ENCODE measurements at places on chromosomes 6 and 20. TPM values are rescaled to one million over a fixed set of nuclear protein-coding genes. Genes with fewer than 3 reads are reported as not detected.
A peak's percentile ranks its signal among the peaks of the same experiment; 100 is the strongest.

DNA sequence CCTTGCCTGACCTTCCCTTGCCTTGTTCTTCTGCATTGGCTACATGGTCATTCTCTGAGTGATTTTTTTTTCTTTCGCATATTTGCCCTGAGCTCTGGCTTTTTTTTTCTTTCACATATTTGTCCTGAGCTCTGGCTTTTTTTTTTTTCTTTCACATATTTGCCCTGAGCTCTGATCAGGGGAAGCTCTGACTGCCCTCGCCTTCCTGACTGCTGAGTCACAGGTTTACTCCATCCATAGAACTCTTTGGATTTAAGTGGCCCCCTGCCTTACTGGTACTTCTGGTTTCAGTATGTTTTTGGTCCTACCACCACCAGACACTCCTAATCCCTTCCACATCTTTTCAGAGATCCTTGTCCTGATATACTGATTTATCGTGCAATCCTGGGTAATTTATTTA, 201.1 kb downstream of the OGFRL1 start:
- no peaks in the 10 kb centered on the region for H3K27me3 ChIP-seq
- H3K36me3 ChIP-seq = no peaks in the 10 kb centered on the region
- no peak for DNase-seq
- peak overlapping the region; percentile 40 for H3K27ac ChIP-seq
- H3K4me3 ChIP-seq = no peak overlapping the region

DNA sequence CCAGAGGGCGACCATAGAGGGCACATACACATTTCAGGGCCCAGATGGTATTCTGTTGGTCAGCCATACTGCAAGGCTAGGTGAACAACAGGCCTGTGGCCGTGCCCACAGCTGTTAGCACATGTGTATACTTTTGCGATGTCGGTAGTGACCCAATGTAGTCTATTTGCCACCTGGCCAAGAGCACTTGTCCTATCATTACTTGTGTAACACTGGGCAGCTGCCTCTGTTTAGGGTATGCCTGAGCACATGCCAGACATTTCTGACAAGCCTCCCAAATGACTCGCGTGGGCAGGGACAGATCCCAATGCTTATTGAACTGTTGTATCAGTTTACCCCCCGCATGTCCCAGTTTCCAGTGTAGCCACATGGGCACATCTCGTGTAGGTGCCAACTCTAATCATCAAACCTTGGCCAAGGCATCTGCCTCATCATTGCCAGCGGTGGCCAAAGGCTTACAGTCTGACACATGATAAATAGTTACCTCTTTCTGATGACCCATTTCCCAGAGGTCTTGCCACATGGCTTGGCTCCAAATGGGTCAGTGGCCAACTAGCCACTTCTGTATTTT, 74.4 kb upstream of the FBXL4 start:
- H3K27me3 ChIP-seq = no peaks in the 10 kb centered on the region
- H3K4me1 ChIP-seq = no peaks in the 10 kb centered on the region
- DNase-seq = no peak
- no peak overlapping the region for H3K27ac ChIP-seq
- H3K36me3 ChIP-seq = no peaks in the 10 kb centered on the region

DNA sequence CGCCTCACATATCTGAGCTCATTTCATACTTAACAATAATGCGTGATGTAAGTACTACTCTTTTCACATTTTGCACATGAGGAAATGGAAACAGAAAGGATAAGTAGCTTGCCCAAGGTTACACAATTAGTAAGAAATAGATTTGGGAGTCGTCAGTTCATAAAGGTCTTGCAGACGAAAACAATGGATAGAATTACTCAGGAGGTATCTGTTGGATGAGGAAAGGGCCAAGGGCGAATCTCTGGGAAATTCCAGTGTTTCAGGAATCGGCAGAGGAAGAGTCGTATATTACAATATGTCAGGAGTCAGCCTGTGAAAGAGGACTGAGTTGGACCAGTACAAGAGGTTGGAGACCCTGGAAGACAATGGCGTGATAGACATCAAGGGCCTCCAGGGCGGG, 12.8 kb upstream of the EDN1 start:
- no peak overlapping the region for H3K4me3 ChIP-seq
- no peak overlapping the region for H3K27ac ChIP-seq
- no peaks in the 10 kb centered on the region for H3K36me3 ChIP-seq
- no peak for DNase-seq

GRCh38 chr6:135094403-135094821, 39.8 kb upstream of the HBS1L start:
- no peak for DNase-seq
- H3K27ac ChIP-seq = no peak overlapping the region
- H3K27me3 ChIP-seq = no peaks in the 10 kb centered on the region

- H3K27ac ChIP-seq = peak overlapping the region; percentile 47
- peaks cover 26% of the 10 kb centered on the region for H3K4me1 ChIP-seq
- no peak overlapping the region for H3K4me3 ChIP-seq
- no peak for DNase-seq
- H3K36me3 ChIP-seq = peaks cover 70% of the 10 kb centered on the region
Observed at GRCh38 chr6:137878029-137878428, 11.0 kb downstream of the TNFAIP3 start.

GRCh38 chr6:23448281-23448680, 677.7 kb upstream of the NRSN1 start:
- no peaks in the 10 kb centered on the region for H3K36me3 ChIP-seq
- H3K4me1 ChIP-seq = peaks cover 17% of the 10 kb centered on the region

GRCh38 chr6:111602481-111603011, 3.1 kb downstream of the TRAF3IP2 start:
- DNase-seq = peak; percentile 70
- H3K4me1 ChIP-seq = peaks cover 81% of the 10 kb centered on the region
- peak overlapping the region; percentile 25 for H3K4me3 ChIP-seq
- peak overlapping the region; percentile 95 for H3K27ac ChIP-seq
- no peaks in the 10 kb centered on the region for H3K27me3 ChIP-seq

DNA sequence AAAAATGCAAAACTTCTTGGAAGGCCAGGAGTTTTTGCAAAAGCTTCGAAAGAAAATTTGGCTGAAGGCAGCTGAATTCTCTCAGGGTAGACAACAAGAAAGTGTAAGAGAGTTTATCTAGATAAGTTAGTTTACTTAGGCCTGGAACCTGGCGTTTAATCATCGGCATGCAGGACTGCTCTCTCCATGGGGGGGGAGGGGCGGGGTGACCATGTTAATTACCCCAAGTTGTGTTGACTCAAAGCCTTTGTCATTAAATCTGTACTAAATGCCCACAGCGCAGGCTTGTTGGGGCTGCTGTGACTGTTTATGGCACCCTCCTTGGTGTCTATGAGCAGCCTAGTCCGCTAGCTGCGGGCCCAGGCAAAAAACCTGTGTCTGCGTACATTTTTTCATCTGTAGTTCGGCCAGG, 20.1 kb upstream of the ZNF451 start:
- no peak overlapping the region for H3K27ac ChIP-seq
- no peaks in the 10 kb centered on the region for H3K36me3 ChIP-seq
- H3K4me1 ChIP-seq = no peaks in the 10 kb centered on the region
- DNase-seq = no peak

DNA sequence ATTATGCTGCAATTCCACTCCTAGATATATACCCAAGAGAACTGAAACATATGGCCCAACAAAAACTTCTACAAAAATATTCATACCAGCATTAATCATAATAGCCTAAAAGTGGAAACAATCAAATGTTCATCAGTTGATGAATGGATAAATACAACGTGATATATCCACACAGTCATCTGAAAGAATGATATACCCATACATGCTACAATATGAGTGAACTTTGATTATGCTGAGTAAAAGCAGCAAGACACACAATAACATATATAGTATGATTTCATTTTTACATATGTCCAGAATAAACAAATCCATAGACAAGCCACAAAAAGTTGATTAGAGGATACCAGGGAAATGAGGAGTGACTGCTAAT, 30.7 kb downstream of the CDK19 start:
- H3K27ac ChIP-seq = no peak overlapping the region
- H3K36me3 ChIP-seq = no peaks in the 10 kb centered on the region
- no peak overlapping the region for H3K4me3 ChIP-seq
- H3K4me1 ChIP-seq = no peaks in the 10 kb centered on the region
- DNase-seq = no peak
- H3K27me3 ChIP-seq = no peaks in the 10 kb centered on the region

Gene RAMACL
- total RNA-seq = 0.66 TPM

Gene SIRPB1
- total RNA-seq = 4.4 TPM

Gene WFDC10B
- total RNA-seq = not detected

Gene LRRC73
- 0.36 TPM for total RNA-seq

Gene SEMG1
- total RNA-seq = not detected

Gene ADGB
- total RNA-seq = not detected

Gene GPR63
- 1.1 TPM for total RNA-seq

Gene FAXC
- 33.2 TPM for total RNA-seq

Gene TMX4
- total RNA-seq = 93.8 TPM

Gene BACH2
- total RNA-seq = 1.4 TPM

Gene KCNQ5
- 2.1 TPM for total RNA-seq

Gene TREML2
- total RNA-seq = not detected
